ENCODE measurements at places on chromosomes 7 and 10.

DNA sequence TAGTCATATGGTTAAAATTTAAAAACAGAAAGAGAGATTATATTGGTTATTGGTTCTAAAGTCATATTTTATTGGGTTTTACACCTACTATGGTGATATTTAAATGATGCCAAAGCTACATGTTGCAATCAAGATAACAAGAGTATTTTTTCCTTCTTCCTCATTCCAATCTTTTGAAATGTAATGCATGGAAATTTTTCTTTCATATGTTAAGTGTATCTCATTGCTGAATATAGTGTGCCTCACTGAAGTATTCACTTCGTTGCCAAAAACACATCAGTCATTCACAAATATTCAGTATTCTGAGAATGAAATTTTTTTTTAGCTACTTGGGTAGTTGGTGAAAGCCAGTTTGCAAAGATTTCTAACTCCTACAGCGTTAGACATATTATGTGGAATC is 19.5 kb downstream of the HDAC9 start:
- no peak for DNase-seq

DNA sequence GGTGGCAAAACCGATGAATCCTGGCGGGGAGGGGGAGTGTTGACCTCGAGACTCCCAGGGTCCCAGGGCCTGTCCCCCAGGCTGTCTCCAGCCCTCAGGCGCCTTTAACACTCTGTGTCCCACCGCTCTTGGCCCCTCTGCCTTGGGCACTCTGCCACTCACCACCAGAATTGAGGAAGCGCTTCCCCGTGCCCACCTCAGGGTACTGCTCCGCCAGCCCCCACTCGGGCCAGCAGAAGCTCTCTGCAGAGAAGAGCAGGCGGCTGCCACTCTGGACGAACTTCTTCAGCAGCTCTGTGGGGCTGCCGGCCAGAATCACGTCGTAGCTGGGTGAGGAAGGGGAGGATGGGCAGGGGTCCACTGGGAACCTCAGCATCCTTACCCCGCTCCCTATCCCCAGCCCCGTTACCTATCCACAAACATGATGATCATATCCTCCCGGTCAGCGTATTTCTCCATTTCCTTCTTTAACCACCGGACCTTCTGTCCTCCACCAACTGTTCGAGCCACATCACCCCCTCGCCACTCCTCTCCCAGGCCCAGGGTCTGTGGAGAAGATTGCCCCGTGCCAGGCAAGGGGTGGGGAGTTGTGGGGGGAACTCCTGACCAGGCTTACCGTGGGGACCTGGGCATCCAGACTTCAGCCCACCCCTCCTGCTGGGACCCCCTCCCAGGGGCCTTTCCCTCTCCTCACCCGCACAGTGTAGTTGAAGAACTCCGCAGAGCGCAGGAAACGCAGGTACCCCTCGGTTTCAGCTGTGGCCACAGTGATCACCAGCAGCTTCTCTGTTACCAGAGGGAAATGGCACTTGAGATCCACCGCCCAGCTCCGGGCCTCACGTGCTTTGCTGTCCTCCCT is 1.2 kb downstream of the PLOD3 start:
- no peak for DNase-seq

DNA sequence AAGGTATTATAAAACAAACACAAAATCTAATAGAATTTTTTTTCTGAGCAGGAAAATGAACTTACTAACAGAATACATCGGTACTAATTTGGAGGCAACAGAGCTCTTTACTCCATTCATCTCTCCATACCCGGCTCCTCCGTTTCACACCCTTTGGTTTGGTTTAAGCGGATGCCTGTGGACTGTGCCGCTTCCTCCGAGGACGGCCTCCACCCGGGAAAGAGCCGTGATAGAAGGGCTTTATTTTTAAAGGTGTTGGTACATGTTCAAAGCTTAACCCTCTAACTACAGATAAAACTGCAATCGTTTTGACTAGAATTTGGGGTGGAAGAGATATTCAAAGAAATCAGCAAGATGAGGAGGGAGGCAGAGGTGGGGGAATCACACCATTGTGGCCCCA is 1.9 kb downstream of the VIPR2 start:
- no peak for DNase-seq

DNA sequence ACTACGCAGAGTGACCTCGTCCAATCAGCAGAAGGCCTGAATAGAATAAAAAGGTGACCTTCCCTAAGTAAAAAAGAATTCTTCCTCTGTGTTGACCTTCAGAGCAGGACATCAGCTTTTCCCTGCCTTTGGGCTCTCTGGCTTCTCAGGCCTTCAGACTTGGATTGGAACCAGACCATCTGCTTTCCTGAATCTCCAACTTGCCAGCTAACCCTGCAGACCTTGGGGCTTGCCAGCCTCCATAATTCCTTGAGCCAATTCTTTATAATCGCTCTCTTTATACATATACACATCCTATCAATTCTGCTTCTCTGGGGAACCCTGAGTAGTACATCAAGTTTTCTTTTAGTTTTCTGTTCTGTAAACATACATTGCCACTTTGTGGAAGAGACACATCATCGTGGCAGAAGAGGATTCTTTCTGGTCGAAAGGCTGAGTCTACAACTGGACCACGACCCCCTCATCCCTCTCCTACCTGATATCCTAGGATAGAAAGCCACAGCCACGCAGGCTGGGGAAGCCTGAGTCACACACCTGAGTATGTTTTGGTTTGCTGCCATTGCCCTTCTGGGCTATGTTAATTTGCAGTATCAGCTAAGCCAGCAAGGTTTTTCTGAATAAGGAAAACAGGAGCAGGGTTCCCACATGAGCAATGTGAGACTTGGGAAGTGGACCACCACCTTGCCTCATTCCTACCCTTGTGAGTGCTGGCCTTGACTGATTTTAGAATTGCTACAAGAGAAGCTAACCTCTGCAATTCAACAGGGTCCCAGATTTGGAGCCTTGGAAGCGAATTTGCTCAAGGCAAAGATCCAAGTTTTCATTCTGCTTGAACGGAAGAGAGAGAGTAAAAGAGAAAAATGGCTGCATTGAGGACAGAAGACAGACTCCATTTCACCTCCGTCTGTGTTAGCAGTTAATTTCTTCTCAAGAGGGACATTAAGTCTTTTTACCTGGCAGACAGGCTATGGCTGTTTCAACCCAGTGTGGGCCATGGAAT is 445.2 kb upstream of the FZD8 start:
- no peak for DNase-seq

- DNase-seq: no peak
Observed at GRCh38 chr7:45576249-45576929, 2.2 kb downstream of the ADCY1 start.

- no peak for DNase-seq
Observed at GRCh38 chr7:31550432-31550831, 36.5 kb downstream of the ITPRID1 start.

DNA sequence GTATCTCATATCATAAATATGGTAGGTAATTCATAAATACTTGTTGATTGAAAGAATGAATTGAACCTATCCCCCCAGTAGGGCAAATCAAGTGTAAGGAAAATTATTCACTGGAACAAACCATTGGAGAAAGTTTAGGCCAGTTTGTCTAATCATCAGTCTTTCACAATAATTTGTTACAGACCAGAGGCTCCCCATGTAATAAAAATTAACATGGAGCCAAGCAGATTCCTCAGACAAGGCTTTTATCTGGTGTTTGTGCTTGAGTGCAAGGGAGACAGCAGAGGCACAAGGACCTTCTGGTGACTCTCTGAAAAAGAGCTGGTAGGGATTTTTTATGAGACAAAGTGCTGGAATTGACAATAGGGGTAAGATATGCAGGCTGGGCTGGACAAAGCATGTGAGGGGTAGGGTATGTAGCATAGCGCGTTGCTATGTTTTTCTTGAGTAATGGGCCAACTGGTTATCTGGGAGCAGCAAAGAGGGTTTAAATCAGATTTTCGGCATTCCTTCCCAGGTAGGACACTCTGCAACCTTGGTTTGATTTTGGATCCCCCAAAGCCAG is 7.8 kb upstream of the PANK1 start:
- DNase-seq: no peak

- no peak for DNase-seq
Observed at GRCh38 chr7:1848013-1848640, 178.1 kb downstream of the ELFN1 start.

DNA sequence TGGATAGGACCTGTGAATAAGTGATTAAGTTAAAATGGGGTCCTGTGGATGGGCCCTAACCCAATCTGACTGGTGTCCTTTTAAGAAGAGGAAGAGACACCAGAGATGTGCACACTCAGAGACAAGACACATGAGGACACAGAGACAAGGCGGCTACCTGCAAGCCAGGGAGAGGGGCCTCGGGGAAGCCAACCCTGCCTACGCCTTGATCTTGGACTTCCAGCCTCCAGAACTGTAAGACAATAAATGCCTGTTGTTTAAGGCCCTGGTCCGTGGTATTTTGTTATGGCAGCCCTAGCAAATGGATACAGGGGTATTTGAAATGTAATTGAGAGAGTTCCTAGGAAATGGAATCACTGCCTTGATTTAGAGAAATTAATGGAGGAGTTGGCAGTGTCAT is 225.3 kb downstream of the SKAP2 start:
- DNase-seq: no peak

- DNase-seq: peak; percentile 47
Observed at GRCh38 chr10:118850418-118851061, 95.8 kb upstream of the CACUL1 start.

- DNase-seq: no peak
Observed at GRCh38 chr7:90192876-90193750, 18.4 kb upstream of the STEAP2 start.

- DNase-seq: no peak
Observed at GRCh38 chr10:23399701-23400144, 39.2 kb upstream of the OTUD1 start.

DNA sequence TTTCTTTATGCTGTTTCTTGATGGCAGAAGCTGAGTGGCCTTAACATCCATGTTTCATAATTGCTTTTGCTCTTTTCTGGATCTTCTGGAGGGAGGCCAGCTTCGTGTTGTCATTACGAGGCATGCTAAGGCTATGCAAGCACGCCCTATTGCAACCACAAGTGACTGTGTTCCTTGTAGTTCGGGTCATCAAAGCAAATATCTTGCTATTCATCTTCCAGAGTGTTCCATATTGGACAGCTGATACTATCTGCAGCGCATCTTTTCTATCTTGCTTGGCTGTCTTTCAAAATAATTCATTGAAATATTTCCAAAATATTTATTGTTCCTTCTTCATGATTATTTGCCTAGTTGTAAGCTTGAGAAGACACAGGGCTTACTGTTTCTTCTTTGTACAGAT is 5.0 kb downstream of the EPHB6 start:
- no peak for DNase-seq

DNA sequence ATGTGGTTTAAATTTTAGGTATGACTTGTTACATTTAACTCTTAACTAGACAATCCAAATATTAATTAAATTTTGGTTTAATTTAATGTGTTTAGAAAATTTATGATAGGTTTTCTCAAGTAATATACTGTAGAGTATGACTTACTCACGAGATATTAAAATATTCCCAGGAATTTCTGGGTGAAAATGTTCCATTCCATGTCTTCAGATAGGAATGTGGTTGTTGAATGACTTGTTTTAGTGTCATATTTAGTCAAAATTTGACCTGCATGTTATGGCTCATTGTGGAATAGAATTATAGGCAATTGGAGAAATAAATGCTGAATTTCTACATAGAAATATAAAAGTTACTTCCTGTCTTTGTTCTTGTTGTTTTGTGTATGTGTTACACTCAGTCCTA is 46.7 kb downstream of the SHOC2 start:
- no peak for DNase-seq

- DNase-seq: no peak
Observed at GRCh38 chr7:120505770-120506169, 232.8 kb downstream of the KCND2 start.

GRCh38 chr10:117476716-117477115 is 65.8 kb upstream of the EMX2 start:
- no peak for DNase-seq

GRCh38 chr10:63161592-63161991 is 28.5 kb downstream of the NRBF2 start:
- DNase-seq: no peak

DNA sequence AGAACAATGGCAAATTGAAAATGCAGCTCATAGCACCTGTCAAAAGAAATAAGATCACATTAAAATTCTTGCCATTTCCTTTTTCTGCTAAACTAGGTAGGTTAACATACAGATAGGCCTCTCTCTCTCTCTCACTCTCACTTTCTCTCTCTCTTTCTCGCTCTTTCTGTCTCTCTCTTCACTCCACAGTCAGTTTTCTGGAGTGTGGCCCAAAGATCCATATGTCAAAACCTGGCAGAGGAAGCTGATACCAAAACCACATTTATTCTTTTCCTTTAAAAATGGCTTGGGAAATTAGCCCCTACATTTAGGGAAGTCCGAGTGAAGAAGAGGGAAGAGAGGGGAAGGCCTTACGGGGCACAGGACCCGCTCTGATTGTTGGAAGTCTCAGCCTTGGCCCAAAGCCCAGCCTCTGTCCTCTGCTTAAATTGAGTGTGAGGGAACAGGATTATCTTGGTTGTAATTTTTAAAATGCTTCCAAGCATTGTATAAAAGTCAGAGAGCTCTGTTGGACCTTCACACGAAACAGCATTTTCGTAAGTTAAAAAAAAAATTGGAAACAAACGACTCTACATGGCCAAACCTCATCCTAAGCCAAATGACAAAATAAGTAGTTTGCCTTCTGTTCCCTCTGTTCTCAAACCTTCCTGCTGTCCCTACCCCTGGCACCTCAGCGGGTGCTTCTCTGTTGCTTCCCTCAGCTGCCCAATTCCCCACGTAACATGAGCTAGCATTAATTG is 83.2 kb downstream of the FRMD4A start:
- DNase-seq: no peak

GRCh38 chr10:75788394-75789205 is 357.2 kb downstream of the LRMDA start:
- DNase-seq: no peak

DNA sequence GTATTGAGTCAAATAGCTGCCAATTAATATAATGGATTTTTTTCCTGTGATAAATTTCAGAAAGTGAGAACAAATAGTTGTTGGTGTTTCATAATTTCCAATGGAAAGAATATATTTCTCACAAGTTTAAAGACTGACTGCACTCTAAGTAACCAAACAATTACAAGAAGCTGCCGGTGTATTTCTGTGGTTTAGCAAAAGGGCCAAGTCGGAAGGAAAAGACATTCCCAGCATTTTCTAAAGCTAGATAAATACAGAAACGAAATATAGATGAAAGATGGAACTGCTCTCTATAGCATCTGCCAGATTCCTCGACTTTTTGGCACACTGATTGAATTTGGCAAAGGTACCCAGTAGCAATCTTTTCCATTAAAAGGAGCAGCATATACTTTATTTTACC is 92.7 kb upstream of the MKX start:
- DNase-seq: no peak

DNA sequence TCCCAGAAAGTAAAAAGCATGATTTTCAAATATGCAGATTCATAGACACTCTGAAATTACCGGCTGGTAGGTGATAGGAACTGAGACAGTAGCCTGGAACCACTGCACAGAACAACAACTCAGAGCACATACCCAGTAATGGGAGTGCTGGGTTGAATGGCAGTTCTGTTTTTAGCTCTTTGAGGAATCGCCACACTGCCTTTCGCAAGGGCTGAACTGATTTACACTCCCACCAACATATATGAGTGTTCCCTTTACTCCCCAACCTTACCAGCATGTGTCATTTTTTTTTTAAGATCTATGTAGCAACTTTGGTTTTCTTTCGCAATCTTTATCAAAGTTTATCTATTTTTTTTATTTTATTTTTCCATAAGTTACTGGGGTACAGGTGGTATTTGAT is 358.8 kb downstream of the CALN1 start:
- DNase-seq: no peak

- no peak for DNase-seq
Observed at GRCh38 chr7:7425321-7425720, 110.4 kb downstream of the COL28A1 start.

- no peak for DNase-seq
Observed at GRCh38 chr7:76364198-76364584, 5.4 kb upstream of the YWHAG start.

Data from stimulated activated CD8-positive, alpha-beta memory T cell treated with anti-CD3 and anti-CD28 coated beads, Interleukin-15, amount 100 ng/mL, for 24 hours (primary cell).